ENCODE measurements at places on chromosomes 4 and X.
A peak's percentile ranks its signal among the peaks of the same experiment; 100 is the strongest.

- DNase-seq = no peak
Observed at GRCh38 chrX:15072880-15073279, 197.0 kb downstream of the ASB9 start.

- no peak for DNase-seq
Observed at GRCh38 chr4:126238013-126238412, 923.3 kb downstream of the FAT4 start.

DNA sequence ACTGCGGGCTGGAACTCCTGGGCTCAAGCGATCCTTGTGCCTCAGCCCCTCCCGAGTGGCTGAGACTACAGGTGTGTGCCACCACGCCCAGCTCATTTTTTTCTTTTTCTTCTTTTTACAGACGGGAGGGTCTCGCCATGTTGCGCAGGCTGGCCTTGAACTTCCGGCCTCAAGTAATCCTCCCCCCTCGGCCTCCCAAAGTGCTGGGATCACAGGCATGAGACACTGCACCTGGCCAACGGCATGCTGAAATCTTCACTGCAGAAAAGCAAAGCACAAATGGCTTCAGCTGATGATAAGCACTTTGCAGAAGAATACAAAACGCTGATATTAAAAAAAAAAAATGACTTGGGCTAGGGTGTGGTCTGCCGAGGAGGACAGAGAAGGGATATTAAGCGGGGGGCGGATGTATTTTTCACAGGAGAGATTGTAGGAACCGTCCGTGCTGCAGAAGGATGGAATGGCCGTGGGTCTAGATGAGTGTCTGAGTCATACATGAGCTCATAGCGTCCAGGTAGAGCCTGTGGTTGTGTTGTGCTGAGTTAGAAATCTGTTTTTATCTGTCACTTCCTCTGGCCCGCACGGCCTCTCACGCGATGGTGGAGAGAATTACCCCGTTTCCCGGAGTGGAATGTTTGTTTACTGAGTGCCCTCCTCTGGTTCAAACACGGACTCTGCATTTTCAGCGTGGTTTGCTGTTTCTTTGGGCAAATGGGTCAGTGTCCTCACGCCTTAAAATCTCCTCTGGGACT, 8.5 kb upstream of the AKAP17A start:
- no peak for DNase-seq

DNA sequence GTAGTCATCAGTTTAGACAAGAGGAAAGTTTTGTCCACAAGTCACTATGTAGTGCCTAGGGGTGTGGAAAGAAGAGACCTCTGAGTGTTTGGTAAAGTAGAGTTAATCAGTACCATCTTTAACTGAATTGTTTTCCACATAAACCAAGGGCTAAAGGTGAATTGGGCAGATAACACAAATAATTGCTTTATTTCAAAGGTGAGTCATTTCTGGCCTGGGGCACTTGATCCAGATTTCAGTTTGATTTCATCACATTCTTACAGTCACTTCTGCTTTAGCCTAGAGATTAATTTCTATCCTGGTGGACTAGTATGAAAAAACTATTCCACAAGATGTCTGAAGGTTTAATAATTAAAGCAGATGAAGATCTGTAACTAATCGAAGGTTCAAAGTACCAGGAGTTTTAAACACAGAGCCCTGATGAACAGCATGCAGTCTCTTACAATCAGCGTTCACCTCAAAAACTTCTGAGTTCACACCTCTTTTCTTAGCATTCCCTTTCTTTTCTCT, 74.5 kb upstream of the BOD1L1 start:
- no peak for DNase-seq

DNA sequence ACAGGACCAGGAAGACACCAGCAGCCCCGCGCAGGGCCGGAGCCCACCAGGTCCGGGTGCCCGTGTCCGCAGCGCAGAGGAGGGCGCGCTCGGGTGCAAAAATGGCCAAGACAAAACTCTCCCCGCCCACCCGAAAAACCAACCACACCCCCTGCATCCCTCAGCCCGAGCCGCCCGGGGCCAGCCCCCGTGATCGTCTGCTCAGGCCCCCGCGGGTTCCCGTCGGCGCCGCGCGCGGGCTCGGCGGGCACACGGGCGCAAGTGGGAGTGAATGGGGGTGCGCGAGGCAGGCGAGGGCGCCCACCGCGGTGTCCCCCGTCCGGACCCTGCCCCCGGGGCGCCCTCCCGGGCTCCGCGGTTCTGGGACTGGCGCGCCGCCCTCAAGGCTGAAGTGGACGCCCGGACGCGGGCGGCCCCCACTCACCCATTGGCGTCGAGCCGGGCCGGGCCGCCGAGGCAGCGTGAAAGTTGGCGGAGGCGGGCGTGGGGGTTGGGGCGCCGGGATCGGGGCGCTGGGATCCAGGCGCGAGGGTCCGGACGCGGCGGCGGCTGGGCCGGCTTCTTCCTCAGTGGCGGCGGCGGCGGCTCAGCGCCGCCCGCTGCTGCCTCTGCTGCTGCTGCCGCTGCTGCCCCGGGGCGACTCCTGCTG, 393 bp downstream of the SH3KBP1 start:
- DNase-seq = no peak

DNA sequence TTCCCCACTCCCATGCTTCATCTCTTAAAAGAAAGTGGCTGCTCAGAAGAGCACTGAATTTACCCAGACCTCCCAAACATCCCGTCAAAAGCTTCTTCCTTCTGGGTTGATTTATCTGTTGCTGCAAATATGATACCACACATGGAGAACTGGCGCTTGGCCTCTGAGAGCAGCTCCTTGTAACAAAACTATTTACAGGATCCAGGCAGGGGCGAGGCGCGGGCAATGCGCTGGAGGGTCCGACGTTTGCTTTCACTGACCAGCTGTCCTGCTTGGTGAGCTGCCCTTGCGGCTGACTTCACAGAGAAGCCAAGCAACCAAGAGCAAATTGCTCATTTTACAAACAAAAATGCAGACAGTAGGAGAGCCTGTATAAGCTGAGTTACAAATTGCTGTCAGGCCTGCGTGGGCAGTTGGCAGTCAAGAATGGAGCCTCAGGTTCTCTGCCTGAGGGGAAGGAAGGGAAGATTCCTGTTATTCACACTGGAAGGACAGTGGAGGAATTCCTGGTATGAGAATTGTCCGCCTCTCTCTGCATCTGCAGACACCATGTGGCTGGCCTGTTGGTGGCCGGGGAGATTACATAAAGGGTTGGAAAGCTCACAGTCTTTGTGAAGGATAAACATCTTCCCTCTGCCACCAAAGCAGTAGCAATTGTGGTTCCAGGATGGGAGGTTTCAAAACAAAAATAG, 192.2 kb upstream of the LEF1 start:
- DNase-seq = peak; percentile 23

- DNase-seq = no peak
Observed at GRCh38 chr4:54745031-54745770, 87.4 kb downstream of the KIT start.

DNA sequence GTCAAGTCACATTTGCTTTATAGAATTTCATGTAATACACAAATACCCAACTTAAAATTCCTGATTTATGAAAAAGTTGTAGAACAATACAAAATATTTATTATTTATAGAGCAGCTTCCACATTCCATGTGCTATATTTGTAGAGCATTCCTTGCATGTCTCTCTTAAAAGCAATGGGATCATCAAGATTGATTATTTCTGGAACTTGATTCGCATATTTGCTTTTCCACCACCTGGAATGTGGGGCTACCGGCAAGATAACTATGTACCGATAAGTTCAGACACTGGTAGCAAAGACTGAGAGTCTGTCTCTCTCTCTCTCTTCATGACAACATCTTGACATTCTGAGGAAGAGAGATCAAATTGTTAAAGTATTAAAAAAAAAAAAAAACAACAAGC, 59.3 kb downstream of the MAPK10 start:
- DNase-seq = no peak

- DNase-seq = no peak
Observed at GRCh38 chr4:94462572-94462971, 10.8 kb downstream of the PDLIM5 start.

- DNase-seq = no peak
Observed at GRCh38 chr4:19401301-19402080, 850.2 kb upstream of the SLIT2 start.
